ENCODE measurements at places on chromosomes 1 and 21.

DNA sequence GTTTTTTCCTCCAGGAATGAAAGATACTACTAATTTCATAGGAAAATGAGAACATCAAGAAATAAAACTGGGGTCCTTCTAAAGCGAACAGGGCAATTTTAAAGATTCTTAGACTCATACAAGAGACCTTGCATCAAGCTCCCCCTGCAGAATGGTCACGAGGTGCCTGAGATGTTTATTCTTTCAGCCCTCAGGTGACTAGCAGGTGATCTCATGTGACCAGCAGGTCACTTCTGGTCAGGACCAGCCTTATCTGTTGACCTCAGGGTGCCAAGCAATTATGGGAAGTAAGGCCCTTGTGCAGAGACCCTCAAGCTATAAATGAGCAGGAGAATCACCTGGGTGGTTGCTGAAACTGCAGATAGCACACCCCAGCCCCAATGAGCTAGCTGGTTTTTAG is 20.6 kb upstream of the TMEM51 start:
- no peak for DNase-seq

DNA sequence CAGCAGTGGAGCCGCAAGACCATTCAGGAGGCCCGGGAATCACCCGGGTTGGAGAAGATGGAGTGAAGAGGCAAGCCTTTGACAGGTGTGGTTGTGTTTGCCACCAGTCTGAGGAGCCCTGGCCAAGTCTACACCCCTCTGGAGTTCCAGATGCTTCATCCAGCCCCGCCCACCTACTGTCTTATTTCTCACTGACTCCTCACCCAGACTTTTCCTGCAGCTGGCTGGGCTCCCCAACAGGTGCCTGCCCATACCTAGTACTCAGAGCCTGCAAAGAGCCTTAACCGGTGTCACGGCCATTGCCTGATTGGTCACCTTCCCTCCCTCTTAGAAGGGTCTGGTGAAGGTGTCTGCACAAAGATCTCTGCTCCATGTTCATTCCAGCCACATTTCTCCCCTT is 16.0 kb downstream of the SLC9A1 start:
- DNase-seq = no peak

GRCh38 chr21:45003331-45004058 is 63.7 kb downstream of the SLX9 start:
- DNase-seq = no peak

- DNase-seq = no peak
Measured at GRCh38 chr1:114379987-114380386, 131.0 kb downstream of the TRIM33 start.

- DNase-seq = peak; percentile 38
Measured at GRCh38 chr1:112706505-112707220, at the start of gene RHOC. Gene RHOC, minus strand, starts transcription at chr1:112707127. Its CDS starts 3,328 bp downstream, at chr1:112703799.

GRCh38 chr1:84257617-84258016 is 43.9 kb upstream of the SAMD13 start:
- DNase-seq = no peak

- no peak for DNase-seq
Measured at GRCh38 chr1:39692152-39693074, 1.2 kb upstream of the HPCAL4 start.

DNA sequence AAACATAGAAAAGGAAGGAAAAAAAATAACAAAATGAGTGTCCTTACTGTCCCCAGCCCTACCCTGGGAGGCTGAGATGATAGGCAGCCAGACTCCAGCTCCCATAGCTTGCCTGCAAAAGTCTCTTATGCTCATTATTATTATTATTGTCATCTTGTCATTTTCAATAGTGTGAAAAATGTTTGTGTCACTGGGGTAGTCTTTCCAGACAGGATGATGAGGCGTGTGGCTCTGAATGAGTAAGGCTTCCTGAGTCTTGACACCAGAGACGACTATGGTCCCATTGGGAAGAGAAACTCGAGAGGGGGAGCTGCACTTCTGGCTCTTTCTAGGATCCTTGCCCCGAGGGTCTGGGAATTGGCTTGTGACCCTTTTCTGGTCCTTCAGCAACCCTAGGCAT is 1.1 kb upstream of the CYB561D1 start:
- DNase-seq = no peak

- DNase-seq = no peak
Measured at GRCh38 chr1:229087339-229087738, 183.6 kb upstream of the RAB4A start.

- DNase-seq = no peak
Measured at GRCh38 chr1:159965263-159965662, 11.2 kb upstream of the SLAMF9 start.

- DNase-seq = no peak
Measured at GRCh38 chr1:232381394-232382100, 248.4 kb downstream of the SIPA1L2 start.

- no peak for DNase-seq
Measured at GRCh38 chr1:169259816-169260215, 107.8 kb downstream of the NME7 start.

GRCh38 chr1:154951901-154952657 is 3.8 kb downstream of the PBXIP1 start:
- DNase-seq = peak; percentile 96

GRCh38 chr1:154433161-154433764 is 28.1 kb downstream of the IL6R start:
- DNase-seq = peak; percentile 58

- no peak for DNase-seq
Measured at GRCh38 chr1:198544265-198544664, 3.8 kb upstream of the ATP6V1G3 start.

DNA sequence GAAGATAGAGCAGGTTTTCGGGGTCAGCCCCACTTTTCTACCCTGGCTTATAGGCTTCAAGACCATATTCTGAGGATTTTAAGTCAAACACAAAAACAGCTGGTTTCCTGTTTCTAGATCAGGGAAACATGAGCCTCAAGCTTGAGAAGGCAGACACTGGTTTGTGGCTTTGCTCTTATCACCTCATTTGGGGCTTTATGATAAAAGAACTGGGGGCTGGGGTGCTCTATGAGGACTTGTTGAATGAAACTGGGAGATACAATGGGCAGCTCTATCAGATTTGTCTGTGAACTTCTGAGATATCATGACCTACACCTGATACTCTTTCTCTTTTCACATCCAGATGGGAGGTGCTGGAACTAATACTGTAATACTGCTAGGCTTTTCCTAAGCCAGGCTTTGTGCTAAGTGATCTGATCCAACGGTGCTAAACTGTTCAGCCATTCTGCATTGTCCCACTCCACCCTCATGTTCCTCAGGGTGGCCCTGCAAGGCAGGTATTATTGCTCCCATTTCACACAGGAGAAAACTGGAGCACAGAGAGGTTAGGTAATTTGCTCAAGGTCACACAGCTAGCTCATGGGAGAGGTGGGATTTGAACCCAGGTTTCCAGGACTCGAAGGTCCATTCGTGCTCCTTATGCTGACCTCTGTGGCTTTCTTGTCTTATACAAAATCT is 6.6 kb downstream of the AJAP1 start:
- DNase-seq = no peak

- DNase-seq = peak; percentile 27
Measured at GRCh38 chr1:2894381-2895041, 93.0 kb upstream of the TTC34 start.

- peak; percentile 68 for DNase-seq
Measured at GRCh38 chr1:38586993-38587646, 272.5 kb downstream of the RRAGC start.

DNA sequence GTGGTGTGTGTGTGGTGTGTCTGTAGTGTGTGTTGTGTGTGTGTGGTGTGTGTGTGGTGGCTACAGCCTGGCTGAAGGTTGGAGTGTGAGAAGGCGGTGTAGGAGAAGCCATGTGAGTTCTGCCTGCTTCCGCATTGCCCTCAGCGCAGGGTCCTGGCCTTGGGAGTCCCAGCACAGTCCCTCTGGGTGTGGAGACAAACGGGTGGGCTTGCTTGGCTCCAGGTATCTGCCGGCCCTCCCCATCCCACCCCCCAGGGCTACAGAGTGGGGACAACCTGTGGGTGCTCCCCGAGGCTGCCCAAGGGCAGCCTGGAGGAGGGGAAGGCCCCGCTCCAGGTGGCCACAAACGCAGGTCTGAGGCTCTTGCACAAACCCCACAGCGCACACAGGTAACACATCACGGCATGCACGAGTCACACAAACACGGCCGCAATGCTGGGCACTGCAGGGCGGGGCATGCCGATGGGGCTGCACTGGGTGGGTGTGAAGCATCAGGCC is 31.7 kb upstream of the ADARB1 start:
- no peak for DNase-seq

GRCh38 chr1:163094182-163094581 is 25.0 kb downstream of the RGS4 start:
- DNase-seq = no peak

Measured in activated naive CD4-positive, alpha-beta T cell treated with anti-CD3 and anti-CD28 coated beads for 36 hours (primary cell).